ENCODE measurements at places on chromosomes 2 and 18.

- no peak for DNase-seq
These were observed at the start of gene KCNK3 for GRCh38 chr2:26692279-26692896. TSS of gene KCNK3 (plus strand) at chr2:26692722. CDS start at chr2:26692876, 154 bp downstream.

- no peak for DNase-seq
These were observed 139.0 kb upstream of the SH3BP4 start for GRCh38 chr2:234812851-234813250.

DNA sequence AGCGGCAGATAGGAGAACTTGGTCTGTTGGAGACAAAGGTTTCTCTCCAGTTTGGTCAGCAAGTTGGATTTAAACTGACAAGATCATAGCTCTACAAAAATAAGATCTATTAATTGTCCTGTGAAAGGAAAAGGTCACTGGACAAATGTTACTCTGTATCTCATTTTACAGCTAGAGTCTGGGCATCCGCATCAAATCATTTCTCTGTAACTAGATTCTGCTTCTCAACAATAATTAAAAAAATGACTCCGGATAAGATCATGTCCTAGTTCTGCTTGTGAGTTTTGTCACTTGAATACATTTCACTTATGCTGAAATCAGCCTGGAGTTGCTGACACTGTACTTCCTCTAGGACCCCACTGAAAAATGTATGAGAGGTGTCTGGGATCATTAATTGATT is 310.8 kb downstream of the ALK start:
- no peak for DNase-seq

DNA sequence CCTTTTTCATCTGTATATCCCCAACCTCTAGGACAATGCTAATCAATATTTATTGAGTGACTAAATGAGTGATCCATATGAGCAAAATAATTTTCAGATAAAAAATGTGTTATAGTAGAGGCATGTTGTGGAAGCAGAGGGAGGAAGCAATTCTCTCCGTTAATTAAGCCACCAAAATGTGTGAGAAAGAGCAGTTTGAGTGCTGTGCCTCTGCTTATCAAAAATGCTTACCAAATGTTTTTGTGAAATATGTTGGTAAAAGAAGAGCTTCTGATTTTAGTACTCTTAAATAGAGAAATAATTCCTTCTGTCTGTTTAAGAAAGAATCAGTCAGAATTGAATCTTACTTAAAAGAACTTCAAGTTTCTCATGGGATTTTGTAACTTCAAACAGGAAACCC is 90.3 kb downstream of the DTNA start:
- no peak for DNase-seq

- no peak for DNase-seq
These were observed 128.1 kb upstream of the SERTAD2 start for GRCh38 chr2:64781711-64782390.

GRCh38 chr2:215880970-215881369 is 132.4 kb downstream of the MREG start:
- no peak for DNase-seq

- DNase-seq = no peak
These were observed 21.9 kb downstream of the ZBTB7C start for GRCh38 chr18:48387300-48387699.

- DNase-seq = no peak
These were observed 264.1 kb upstream of the MEIS1 start for GRCh38 chr2:66170744-66171330.

DNA sequence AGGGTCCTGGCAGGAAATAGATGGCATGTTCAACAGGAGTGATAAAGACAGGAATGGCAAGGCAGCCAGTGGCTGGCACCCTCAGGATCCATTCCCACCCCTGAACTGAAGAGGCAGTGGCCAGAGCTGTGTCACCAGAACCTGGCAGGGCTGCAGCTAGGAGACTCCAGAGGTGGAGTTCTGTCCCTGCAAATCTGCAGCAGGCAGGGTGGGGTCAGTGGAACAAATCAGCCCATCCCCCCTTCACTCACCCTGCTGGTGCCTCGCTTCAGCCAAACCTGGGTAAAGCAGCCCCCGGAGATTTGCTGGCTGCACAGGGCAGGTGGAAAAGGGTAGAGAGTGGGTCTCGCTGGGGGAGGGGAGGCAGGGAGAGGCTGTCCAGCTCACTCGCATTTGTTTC is 12.7 kb downstream of the INPP5D start:
- DNase-seq = no peak

GRCh38 chr2:237081596-237081995 is 4.1 kb upstream of the COPS8 start:
- DNase-seq = no peak

- no peak for DNase-seq
These were observed 35.2 kb upstream of the EFEMP1 start for GRCh38 chr2:55958756-55959155.

DNA sequence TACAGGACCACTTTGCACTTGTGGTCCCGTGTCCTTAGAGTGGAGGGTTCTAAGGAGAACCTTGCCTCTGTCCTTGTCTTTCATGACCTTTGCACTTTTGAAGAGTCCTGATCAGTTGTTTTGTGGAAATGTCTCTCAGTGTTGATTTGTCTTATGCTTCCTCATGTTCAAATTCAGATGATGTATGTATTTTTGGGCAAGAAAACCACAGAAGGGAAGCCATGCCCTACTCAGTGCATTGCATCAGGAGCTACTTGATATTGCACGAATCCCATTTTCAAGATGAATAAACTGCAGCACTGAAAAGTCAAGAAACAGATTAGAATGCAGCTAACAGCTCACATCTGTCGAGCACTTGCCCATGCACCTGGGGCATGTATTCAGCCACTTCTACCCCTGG is 152.2 kb downstream of the INHBB start:
- no peak for DNase-seq

- DNase-seq = no peak
These were observed 228.5 kb downstream of the PRKCE start for GRCh38 chr2:45879936-45880335.

DNA sequence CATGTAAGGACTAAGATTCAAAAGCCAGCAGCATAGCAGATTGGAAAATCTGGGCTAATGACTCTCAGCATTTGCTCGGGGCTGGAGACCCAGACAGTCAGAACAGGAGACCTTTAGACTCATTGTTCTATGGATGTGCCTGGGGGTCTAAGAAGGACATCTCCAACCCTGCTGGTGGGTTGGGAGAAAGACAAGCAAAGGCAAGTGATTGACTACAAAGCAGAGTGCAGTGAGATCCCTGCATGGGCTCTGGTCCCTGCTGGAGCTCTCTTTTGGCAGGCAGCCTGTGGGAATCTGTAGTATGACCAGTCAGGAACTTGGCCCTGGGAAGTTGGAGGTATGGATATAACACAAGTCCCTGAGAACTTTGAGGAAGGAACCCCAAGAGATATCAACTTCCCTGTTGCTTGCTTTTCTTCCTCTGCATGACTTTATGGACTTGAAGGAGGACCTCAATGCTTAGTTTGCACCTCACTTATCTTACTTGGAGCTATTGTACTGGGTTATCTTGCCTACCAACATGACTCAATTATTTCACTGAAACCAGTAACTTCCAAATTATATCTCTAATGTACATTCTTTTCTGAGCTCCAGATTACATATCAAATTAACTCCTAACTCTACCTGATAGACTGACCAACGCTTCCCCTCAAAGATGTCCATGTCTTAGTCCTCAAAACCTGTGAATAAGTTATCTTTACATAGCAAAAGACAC is 236.0 kb downstream of the CYRIA start:
- no peak for DNase-seq

GRCh38 chr2:196804381-196804780 is 4.8 kb downstream of the C2orf66 start:
- DNase-seq = no peak

DNA sequence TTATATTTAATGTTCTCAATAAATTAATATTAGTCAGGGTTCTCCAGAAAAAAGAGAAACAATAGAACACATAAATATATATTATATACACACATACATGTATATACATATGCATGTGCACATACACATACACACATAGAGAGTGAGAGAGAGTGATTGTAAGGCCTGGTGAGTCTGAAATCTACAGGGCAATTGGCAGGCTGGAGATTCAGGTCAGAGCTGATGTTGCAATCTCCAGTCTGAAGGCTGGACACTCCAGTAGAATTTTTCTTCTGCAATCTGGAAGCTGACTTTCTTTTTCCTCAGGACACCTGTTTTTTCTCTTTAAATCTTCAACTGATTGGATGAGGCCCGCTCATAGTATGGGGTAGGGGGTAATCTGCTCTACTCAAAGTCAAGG is 3.2 kb downstream of the TMEM182 start:
- DNase-seq = no peak

- DNase-seq = no peak
These were observed 20.8 kb upstream of the PUM2 start for GRCh38 chr2:20371323-20372025.

- no peak for DNase-seq
These were observed 44.6 kb downstream of the TOGARAM2 start for GRCh38 chr2:29025711-29026110.

DNA sequence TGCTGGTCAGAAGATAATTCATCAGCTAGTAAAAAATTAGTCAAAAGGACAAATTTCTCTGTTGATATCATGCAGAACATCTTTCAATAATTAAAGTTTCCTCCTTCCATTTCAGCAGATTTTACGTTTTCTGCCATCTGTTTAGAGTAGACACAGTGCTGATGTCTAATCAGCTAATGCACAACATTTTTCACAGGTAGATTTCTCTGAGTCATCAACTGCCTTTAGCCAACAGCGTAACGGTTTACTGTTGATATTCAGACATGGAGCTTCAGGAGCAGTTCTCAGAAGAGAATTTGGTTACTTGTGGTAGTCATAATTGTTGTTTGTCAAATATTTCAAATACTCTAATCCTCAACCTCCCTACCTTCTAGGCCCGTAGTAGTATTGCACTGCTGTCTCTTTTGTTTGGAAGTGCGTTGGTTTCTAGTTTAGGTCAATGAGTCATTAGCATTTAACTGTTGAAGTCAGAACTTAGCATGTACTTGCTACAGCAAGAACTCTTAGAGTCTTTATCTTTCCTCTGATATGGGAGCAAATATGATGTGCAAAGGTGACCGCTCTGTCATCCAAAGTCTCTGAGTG is 86.8 kb upstream of the TFPI start:
- no peak for DNase-seq

- no peak for DNase-seq
These were observed 335.5 kb upstream of the SPRED2 start for GRCh38 chr2:65767946-65768345.

DNA sequence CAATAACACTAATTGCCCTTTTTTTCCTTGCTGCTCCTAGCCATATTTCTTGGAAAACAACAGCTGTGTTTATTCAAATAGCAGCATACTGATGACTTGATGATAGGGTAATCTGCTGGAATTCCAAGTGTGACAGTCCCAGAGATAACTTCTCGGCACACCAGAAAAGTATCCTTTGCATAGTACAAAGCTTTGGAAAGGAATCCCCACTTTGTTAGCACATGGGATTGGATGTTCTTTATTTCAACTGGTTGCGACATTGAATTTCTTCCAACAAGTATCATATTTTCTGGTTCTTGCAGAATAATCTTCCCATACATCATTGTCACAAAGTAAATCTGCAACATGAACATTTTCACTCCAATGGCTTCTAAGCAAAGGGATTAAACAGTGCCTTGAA is 445.8 kb upstream of the ACVR2A start:
- no peak for DNase-seq

GRCh38 chr18:74862094-74862493 is 264.4 kb downstream of the ZNF407 start:
- DNase-seq = no peak

DNA sequence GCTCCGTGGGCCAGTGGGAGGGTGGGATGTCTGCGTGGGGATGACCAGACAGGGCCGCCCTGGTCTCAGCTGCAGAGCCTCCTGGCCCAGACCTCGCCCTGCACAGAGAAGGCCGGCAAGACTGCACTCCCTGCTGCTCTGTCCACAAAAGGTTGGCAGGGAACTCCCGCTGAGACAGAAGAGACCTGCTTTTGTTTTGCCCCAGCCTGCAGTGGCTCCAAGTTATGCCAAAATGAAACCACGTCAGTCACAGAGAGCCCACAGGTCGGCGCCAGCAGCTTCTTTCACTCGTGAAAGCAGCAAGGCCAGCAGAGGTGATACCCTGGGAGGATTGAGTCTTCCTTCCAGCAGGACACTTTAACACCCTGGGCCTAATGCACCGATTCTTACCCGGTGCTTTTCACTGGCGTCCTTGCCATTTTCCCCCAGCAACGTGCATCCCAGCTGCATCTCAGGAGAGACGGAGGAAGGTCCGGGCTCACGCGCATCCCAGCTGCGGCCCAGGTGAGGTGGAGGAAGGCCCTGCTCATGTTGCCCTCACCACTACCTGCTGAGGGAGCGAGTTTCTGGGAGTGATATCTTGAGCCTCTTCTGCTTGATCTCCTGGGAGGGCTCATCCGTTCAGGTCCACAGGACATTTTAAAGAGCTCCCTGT is 22.1 kb upstream of the CTDP1 start:
- no peak for DNase-seq

GRCh38 chr2:56831780-56832179 is 648.0 kb downstream of the CCDC85A start:
- DNase-seq = no peak

DNA sequence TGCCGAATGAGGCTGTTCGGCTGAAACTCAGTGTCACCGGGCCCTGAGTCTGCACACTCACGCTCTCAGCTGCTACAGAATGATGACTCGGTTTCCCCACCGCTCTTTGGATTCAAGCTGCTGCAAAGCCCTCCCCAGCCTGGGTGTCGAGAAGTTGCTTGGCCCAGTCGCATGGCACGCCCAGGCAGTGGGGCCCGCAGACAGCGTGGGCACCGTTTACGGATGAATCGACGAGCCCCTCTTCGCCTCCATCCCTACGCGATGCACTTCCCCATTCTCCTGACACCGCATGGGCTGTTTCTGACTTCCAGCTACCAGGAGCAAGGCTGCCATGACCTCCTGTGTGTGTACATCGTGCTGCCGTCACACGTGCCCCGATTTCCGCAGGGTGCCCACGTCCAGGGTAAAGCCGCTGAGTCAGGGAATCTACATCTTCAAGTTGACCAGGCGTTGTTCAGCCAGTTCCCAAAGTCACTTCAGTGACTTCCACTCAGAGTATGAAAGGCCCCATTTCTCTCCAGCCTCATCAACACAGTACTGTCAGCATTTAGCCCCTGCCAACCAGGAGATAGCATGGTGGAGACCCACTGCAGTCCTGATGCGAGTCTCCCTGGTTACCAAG is 60.3 kb upstream of the GPC1 start:
- no peak for DNase-seq

GRCh38 chr18:47931718-47932103 is 1.3 kb upstream of the SMAD2 start:
- DNase-seq = peak; percentile 26
